H4 (cell line): ENCODE measurements at places on chromosomes 13 and 19. TPM values are rescaled to one million over a fixed set of nuclear protein-coding genes. Genes with fewer than 3 reads are reported as not detected.

DNA sequence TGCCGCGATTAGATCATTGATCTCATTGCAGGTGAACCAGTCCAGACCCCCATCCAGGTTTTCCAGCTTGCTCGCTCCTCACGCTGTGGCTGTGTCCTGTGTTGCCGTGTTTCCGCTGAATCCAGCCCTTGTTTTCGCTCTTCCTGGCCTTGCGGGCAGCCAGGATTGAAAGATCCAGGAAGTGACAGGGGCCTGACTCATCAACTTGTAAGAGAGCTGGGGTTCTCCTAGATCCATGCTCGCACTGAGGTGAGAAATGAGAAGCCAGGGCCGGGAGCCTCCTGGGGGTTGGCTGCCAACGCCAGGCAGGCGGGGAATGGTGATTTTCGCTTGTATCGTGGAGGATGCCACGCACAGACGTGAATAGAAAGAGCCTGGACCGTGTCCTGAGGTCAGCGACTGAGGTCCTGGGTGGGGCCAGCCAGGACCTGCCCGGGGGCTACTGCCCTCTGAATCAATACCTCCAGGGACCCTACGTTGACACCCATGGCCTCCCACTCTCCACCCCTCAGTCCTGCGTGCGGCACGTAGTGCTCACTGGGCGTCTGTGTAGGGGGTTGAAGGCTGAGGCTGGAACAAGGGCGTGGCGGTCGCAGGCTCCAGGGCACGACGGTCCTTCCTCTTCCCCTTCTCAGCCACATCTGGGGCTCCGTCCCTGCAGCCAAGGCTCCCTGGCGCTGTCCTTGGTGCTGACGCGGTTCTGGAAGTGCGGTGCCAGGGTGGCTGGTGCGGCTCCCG, 7.3 kb upstream of the PTPRH start:
- DNase-seq = peak; percentile 100

DNA sequence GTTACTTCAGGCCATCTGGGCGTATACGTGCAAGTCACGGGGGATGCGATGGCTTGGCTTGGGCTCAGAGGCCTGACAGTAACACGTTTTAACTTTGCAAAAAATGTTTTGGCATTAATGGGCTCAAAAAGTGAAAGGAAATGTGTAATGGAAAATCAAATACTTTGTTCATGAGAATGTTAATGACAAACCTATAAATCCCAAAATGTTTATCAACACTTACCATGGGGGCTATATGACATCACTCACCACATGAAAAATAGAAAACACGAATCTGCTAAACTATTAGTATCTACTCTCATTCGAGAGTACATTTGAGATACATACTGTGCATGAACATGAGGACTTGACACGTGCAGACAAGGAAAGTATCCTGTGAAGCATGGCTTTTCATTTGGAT, 91.7 kb downstream of the FAM216B start:
- DNase-seq = no peak

GRCh38 chr19:7789447-7789846, 26.4 kb downstream of the CLEC4M start:
- no peak for DNase-seq

- no peak for DNase-seq
These were observed 99.7 kb upstream of the MIR17HG start for GRCh38 chr13:91247768-91248167.

Gene CSNK1G2
- total RNA-seq = 23.2 and 36.6 TPM in 2 replicates

GRCh38 chr13:51262501-51263211, 40.5 kb downstream of the FAM124A start:
- DNase-seq = no peak

Gene ZNF560
- 0.02 TPM in 1 of 2 replicates, not detected in the other for total RNA-seq

- no peak for DNase-seq
These were observed 132.5 kb downstream of the DNAJC3 start for GRCh38 chr13:95809429-95809828.

- no peak for DNase-seq
These were observed 359.3 kb downstream of the TDRD3 start for GRCh38 chr13:60756306-60756705.
